ENCODE measurements at places on chromosomes 1 and 21.

DNA sequence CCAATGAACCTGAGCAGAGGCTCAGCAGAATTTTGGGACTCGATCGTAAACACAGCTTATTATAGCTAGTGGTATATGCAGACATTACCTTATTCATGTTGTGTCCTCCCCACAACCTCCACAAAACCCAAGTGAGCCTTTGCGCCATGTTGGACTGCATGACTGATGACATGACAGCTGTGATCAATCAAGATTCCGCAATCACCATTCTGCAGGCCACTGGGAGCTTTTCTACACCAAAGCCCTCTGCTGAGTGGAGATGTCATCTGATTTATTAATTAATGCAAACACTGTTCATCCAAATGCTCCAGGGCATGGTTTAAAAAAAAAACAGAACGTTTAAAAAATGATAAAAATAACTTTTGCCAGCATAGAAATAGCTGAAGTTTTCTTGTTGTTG is 7.9 kb upstream of the SRP9 start:
- no peak for DNase-seq

DNA sequence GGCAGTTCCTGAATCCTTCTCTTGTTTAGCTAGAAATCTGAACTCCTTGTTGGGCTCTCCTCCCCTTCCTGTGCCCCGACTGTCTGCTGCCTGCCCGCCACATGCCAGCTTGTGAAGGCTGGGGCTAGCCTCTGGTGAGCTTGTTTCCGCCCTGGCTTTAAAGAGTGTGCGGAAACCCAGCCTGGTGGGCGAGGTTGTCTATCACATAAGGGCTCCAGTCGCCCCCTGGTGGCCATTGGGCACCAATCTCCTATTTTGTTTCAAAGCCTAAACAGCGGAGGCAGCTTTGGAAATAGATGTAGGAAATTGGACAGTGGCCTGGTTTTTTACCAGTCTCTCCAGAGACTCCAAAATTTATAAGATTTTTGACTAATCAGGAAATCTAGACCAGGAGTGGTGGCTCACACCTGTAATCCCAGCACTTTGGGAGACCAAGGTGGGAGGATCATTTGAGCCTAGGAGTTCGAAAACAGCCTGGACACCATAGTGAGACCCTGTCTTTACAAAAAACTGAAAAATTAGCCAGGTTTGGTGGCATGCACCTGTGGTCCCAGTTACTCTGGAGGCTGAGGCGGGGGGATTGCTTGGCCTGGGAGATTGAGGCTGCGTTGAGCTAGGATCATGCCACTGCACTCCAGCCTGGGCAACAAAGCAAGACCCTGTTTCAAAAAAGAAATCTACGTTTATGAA is 9.8 kb downstream of the ATP8B2 start:
- no peak for DNase-seq

- no peak for DNase-seq
Observed at GRCh38 chr1:53336146-53336545, 8.3 kb upstream of the LRP8 start.

GRCh38 chr1:65467536-65467935 is 47.1 kb downstream of the LEPR start:
- no peak for DNase-seq

DNA sequence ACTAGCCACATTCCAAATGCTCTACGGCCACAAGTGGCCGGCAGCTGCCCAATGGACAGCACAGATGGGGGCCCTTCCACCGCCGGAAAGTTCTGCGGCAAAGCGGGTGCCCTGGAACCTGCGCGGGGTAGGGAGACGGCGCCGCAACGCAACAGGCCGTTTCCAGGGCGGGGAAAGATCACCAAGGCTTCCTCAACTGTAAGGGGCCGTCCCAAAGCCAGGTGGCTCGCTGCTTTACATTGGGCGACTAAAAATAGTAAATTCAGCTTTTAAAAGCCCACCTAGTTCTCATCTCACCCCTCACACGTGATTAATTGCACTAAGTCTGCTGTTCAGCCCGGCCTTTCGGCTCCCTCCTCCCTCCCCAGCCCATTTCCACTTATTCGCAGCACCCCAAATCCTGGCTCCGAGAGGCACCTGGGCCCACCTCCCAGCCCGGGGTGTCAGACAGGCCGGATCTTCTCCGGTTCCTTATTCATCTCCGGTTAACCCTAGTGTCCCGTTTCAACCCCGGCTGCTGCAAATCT is 643 bp downstream of the CFAP298 start:
- DNase-seq, result no peak

DNA sequence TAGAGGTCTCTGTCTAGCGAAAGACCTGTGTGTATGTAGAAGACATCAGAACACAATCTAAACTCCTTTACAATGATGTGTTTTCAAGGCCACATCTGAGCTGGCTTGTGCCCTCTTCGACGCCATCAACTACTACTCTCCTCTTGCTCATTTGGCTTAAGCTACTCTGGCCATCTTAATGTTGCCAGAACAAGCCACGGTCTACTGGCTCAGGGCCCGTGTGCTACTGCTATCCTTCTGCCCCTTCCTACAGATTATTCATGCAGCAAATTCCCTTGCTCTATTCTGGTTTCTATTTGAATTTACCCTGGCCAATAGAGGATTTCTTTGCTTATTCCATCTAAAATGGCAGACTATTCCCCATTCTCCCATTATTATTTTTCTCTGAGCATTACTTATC is 121.7 kb downstream of the ZZZ3 start:
- DNase-seq, result no peak

DNA sequence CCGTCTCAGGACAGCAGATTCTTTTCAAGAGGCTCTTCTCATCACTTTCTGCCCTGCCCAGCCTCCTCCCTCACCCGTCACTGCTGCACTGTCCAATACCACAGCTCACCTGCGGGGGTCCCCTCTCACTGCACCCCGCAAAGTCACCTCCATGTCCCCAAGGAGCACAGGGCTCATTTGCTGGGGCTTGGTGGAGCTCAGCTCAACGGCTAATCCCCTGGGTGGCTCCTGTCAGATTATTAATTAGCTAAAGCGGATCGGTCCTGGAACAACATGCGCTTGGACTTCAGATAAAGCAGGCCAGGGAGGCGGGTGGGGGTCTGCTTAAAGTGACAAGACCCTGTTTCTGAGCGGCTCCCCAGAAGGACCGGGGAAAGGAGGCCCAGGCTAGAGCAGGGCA is 43.1 kb downstream of the CASZ1 start:
- DNase-seq, result no peak

DNA sequence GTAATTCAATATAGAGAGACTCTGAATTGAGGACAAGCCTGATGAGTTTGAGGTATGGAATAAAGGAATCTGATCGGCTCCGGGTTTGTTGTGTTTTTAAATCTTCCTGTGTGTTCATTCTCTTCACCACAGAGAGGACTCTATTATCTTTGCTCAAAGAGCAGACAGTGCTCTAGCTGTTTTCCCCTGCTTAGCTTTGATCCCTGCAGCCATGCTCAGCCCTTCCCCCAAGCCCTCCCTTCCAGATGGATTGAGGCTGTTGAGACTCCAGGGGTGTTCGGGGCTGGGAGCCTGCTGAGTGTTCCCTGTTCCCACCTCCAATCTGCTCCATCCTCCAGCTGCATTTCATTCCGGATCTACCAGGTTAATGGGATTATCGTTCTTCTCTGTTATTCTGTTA is 74.2 kb upstream of the CXADR start:
- DNase-seq, result no peak

DNA sequence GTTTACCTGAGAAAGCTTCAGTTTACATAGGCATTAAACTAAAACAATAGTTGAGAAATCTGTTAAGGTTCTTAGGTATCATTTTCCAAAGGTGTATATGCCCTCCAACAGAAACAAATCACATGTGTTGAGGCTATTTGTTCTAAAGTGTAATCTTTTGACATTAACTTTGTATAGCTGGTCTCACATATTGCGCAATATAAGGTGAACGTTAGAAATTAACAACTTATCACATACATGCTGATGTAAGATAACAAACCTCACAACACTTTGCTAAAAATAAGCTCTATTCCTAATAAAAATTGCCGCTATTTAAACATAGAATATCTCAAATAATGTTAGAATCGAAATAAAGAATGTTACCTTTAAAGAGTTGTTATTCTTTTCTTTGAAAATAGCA is 340.6 kb downstream of the SRGAP2C start:
- DNase-seq, result no peak

GRCh38 chr1:29196863-29197589 is 15.3 kb upstream of the SRSF4 start:
- no peak for DNase-seq

GRCh38 chr1:1088801-1089680 is 14.9 kb upstream of the RNF223 start:
- DNase-seq, result no peak

GRCh38 chr21:39096754-39097153 is 86.5 kb downstream of the PSMG1 start:
- DNase-seq, result no peak

- DNase-seq, result no peak
Observed at GRCh38 chr1:216499581-216500272, 76.5 kb upstream of the USH2A start.

GRCh38 chr1:24003331-24003972 is 23.3 kb upstream of the SRSF10 start:
- no peak for DNase-seq

Data from glomerular endothelial cell (primary cell).